RCC 7860 (cell line): ENCODE measurements at places on chromosomes 1 and 21.

DNA sequence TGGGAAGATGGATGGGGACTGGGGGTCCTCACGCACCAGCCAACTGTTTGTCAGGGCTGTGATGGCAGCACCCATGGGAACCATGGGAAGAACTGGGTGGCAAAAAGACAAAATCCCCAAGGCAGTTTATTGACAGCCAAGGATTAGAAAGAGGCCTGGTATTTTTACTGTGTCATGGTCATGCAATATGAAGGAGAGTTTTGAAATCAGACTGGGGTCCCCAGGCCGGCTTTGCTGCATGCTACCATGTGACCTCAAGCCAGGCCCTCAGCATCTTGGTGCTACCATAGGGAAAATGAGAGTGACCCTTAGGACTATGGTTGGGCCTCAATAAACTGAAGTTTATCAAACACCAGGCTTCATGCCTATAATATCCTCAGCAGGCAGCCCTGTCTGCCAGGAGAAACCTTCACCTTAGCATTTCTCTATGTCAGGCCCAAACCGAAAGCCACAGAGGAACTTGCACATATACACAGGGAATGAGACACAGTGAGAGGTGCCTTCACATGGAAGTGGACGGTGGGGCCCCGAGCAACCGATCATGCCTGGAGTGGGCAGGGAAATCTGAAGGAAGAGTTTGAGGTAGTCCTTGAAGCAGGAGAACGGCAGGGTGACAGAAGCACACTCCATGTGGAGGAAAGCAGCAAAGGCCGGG lies 203.2 kb downstream of the HIVEP3 start:
- no peak for DNase-seq

- peak; percentile 37 for DNase-seq
Observed at GRCh38 chr1:235984041-235984825, 80.7 kb downstream of the NID1 start.

DNA sequence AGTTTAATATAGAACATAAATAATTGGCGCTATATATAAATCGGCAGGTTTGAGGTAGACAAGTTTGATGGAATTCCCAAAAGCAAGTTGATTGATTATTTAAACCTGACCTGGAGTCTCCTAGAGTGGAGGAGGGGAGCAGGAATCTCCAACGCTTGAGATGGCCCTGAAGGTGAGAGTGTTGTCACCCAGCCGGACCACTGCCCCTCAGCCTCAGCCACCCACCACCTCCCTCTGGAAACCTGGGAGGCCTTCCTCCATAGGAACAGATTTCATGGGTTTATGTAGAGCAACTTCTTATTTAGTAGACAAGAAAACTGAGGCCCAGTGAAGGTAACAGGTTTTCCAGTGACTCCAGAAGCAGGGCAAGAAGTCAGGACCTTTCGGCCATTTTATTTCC lies 389.5 kb downstream of the KIF26B start:
- DNase-seq = no peak

DNA sequence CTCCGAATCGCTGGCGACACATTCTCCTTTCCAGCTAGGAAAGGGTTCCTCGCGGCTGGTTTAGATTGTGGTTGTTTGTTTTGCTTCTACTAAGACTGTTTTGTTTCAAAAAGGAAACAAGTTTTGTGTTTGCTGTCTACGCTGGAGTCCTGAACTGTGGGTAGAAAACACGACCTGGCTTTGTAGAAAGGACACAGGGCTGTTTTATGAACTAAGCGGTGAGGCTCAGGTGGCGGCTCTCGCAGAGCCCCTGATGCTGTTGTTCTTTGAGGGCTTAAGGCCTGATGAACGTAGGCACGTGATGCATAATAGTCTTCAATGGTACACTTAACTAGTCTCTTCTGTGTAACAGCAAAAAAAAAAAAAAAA lies 27.0 kb upstream of the FHAD1 start:
- DNase-seq = no peak

GRCh38 chr1:151049458-151049857 lies 1.9 kb downstream of the C1orf56 start:
- DNase-seq = no peak

DNA sequence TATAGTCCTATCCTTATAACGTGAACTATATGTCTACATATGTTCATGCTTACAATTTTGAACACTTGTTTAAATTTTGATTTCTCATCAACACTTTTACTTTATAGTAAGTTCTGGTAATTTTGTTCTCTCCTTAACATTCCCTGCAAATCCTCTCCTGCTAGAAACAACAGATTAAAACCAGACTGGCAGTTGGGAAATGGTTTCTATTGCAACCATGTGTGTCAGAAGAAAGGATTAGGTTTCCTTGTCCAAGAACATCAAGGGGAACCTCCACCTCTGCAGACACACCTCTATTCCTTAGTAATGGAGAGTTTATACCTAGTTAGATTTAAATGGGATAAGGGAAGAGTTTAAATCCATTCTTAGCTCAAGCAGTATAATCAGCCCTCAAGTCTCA lies 3.3 kb upstream of the WARS2 start:
- DNase-seq = no peak

- no peak for DNase-seq
Observed at GRCh38 chr1:175191659-175192058, 917 bp downstream of the KIAA0040 start.

DNA sequence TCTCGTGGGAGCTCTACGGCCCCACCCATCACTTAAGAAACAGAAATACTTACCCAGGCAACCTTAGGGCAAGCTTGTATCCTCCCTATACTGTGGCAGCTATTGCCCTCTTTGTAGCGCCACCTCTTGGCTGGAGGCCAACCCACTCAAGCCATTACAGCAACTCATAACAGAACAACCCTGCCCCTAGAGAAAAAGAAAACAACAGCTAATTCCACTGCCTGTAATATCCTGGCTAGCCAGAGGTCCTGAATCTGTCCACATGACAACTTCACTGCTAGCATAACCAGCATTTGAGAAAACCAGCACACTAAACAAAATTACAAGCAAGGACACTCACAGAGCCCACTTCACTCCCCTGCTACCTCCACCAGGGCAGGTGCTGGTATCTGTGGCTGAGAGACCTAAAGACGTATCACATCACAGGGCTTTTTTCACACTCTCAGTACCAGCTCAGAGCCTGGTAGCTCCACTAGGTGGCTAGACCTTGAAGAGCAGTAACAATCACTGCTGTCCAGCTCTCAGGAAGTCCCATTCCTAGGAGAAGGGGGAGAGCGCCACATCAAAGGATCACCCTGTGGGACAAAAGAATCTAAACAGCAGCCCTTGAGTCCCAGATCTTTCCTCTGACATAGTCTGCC lies 14.5 kb upstream of the MX1 start:
- DNase-seq = no peak

DNA sequence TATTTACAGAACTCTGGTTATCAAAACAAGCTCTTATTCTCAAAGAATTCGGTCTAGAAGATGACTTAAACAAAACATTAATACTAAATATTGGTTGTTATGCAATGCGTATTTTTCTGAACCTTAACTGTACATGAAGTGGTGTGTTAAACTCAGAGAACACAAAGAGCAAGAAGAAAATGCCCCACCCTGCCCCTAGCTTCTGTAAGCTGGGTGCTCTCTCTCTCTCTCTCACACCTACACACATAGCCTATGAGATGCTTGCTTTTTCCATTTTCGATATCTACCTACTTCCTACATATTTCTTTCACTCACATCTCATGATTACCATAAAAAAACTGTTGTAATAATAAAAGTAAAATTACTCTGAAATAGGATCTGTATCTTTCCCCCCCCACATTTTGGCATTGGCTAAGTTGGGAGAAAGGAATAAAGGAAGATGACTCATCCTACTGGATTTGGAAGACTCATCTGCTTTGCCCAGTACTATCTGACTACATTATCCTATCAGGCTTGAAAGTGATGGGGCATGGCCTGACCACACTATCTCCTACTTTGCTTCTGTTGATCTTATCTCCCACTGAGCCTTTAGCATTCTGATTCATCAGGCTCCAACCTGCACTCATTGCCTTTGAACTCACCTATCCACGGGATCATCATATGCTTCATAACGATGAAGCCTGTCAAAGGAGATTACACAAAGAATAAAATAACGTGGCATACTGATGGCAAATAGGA lies 2.9 kb downstream of the CRYZ start:
- DNase-seq = peak; percentile 97

DNA sequence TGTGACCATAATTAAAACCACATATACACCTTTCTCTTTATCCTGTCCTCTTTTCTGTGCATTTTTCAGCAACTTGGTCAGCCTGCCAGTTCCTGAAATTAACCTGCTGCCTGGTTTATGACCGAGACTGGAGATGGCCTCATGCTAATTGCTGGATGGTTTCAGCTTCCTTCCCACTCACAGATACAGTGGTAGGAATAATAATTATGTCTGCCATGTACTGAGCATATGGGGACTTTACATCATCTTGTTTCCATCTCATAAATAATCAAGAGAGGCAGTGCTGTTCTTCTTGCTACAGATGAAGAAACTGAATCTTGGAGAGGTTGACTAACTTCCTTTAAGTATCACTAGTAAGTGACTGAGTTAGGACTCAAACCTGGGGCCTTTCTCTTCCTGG lies 148.2 kb downstream of the NOS1AP start:
- no peak for DNase-seq

- DNase-seq = no peak
Observed at GRCh38 chr1:64864018-64864940, 102.1 kb downstream of the JAK1 start.

DNA sequence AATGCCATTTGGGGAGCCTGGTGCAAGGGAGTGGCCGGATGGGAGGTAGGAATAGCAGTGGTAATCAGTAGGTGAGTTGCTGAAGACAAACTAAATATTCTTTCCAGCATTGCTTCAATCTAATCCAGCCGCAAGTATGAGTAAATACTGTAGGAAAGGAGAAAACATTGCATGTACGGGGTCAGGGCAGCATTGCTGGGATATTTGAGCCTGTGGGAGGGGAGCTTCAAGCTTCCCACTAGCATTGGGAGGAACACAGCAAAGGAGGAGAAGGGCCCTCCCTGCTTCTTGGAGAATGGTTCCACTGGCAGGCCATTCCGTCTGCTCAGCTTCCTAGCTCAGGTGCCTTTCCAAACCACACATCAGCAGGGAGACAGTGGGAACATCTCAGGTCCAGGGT lies 15.2 kb downstream of the CAPN2 start:
- DNase-seq = no peak

DNA sequence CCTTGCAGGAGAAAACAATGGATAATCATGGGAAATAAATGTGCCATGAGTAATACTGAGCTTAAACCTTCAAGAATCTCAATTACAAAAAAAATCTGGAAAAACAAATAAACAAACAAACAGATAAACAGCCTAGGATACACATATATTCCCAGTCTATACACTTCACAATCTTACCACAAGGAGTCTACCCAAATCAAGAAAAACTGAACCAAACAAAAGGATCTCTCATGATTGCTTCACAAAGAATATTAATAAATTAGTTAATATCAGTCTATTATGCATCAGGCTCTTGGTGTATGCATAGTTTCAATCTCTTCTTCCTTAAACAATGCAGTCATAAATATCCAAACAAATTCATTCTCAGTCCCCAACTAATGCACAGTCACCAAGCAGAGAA lies 3.2 kb upstream of the ESRRG start:
- no peak for DNase-seq

DNA sequence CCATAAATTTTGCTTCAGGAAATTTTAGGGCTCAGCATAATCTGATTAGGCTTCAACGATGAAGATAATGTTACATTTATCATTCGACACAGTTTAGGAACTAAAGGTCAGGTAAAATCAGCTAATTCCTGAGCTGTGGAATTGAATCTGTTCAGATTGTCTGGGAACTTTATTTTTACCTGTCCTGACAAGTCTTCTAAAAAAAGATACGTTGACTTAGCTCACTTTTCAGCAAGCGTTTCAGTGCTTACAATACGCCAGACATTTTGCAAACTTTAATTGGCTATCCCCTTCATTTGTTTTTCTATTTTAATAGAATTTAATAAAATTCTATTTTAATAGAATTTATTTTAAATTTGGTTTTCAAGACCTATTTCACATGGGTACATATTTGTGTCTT lies 57.8 kb downstream of the POU2F1 start:
- no peak for DNase-seq

DNA sequence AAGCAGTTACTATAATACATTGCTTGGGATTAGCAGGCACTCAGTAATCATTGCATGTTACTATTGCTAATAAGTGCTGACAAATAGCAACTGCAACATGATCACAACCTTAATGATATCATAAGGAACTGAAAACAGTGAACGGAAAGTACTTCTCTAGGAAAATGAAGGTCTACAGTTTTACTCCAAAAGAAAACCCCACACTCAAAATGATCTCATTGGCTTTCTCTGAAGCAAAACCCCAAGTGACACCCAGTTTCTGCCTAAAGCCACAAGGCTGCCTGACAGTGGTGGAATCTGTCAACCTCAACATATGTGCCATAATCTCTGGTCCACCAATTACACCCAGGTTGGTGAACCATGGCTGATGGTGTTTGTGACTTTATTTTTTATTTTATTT lies 137.6 kb downstream of the PTGER3 start:
- no peak for DNase-seq

DNA sequence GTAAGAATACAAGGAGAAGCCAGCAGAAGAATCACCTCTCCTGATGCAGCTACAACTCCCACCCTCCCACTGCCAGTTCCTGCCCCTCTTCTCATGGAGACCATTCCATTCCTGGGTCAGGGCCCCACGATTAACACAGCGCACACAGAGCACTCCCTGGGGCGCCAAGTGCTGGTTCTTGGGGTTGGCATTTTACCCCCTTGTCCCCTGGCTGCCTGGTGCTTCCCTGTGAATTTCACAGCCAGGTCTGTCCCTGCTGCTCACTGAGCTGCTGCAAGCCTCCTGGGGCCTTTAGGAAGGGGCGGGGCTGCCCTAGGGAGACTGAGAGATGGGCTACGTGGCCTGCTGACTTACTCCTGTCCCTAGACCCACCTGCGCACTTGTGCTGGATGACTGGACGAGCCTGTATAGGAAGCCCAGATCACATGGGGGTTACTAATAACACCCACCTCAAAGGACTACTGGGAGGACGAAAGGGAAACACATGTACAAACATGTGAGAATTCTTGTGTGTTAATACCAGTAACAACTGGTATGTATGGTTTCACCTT lies 4.8 kb downstream of the ZNF672 start:
- DNase-seq = no peak
